ENCODE measurements at places on chromosomes 3 and 15. TPM values are rescaled to one million over a fixed set of nuclear protein-coding genes. Genes with fewer than 3 reads are reported as not detected.

The SI gene
- total RNA-seq, result not detected

The ZNF774 gene
- 1.6 TPM for total RNA-seq

The IREB2 gene
- total RNA-seq, result 62.4 TPM

The TMEM44 gene
- total RNA-seq, result 9.1 TPM

The IL17RD gene
- total RNA-seq, result not detected

The GRIP2 gene
- total RNA-seq, result not detected

GRCh38 chr3:14179114-14179465 lies 473 bp downstream of the LSM3 start:
- no peak for DNase-seq

DNA sequence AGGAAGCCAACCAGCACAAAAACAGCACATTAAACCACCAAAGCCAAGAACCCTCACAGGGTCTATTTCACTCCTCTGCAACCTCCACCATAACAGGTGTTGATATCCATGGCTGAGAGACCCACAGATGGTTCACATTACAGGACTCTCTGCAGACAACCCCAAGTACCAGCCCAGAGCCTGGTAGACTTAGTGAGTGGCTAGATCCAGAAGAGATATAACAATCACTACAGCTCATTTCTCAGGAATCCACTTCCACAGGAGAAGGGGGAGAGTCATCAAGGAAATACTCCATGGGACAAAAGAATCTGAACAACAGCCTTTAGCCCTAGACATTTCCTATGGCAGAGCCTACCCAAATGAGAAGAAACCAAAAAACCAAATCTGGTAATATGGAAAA lies 168.1 kb upstream of the CD96 start:
- no peak for DNase-seq

GRCh38 chr15:44159492-44159891 lies 35.6 kb downstream of the FRMD5 start:
- no peak for DNase-seq

- DNase-seq, result no peak
Measured at GRCh38 chr3:23884481-23884880, 32.3 kb downstream of the NKIRAS1 start.

GRCh38 chr3:164641071-164641470 lies 437.2 kb downstream of the SI start:
- DNase-seq, result no peak

DNA sequence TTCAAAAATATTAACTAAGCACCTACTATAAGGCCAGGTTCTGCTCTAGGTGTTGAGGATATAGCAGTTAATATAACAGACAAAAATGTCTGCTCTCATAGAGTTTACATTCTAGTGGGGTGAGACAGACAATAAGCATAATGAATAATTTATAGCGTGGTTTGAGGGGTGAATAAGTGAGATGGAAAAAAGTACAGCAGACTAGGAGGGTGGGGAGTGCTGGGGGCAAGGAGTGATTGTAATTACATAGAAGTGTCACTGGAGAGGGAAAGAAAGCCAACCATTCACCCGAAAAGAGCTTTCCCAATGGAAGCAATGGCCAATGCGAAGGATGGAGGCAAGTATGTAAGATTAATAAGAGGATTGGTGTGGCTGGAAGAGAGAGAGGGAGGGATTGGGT lies 552.9 kb upstream of the KCNMB2 start:
- no peak for DNase-seq

- no peak for DNase-seq
Measured at GRCh38 chr15:40367371-40367685, 9.3 kb downstream of the DISP2 start.

DNA sequence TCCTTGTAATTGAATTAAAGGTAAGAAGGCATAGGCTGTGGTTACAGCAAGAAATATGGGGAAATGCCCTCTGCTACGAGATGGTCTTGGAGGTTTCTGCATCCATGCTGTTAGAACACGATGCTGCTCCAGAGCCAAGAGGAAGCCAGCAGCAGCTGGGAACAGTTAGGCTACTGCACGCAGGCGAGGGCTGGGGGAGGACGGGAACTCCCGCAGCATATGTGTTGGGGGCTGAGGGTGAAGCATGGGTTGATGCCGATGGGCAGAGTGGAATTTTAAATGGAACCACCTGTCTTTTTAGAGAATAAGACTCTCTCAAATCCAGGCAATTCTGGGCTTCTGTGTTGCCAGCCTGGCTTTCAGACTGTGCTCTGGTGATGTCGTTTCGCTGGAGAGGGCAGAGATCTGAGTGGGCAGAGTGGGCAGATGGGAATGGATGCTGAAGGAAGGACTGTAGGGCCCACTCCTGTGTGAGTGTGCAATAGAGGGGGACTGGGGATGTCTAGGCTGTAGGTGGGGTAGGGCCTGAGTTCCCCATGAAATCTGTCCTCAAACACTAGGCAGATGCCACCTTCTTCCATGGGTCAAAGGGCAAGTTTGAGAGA lies 417.0 kb upstream of the TPM1 start:
- DNase-seq, result no peak
